ENCODE measurements at places on chromosomes 13 and 19. TPM values are rescaled to one million over a fixed set of nuclear protein-coding genes. Genes with fewer than 3 reads are reported as not detected.

DNA sequence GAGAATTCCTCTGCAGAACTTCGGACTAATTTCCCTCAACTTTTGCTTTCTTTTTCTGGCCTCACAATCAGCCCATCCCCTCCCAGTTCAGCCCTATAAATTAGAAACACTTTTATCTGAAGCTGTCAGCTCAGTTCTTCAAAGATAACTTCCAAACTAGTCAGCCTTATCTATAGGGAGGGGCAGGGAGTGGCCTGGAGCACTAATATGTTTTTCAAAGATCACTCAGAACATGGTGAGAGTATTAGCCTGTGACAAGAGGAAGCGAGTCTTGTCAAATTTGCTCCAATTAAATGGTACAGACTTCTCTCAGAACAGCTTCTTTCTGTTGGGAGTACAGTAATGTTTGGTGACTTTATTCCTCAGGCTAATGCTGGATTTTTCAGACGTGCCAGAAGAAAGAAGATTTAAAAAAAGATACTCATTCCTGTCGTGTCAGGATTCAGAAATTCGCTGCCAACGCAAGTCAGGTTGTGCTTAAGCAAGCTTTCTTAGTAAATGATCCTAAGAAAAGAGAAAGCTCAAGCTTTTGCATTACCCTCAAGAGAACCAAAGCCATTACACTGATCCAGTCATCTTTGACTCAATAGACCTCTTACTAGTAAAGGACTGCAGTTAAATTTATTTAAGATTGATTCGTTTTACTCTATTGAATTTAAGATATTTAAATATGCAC is 1033.6 kb downstream of the SLITRK5 start:
- DNase-seq, result no peak

- no peak for DNase-seq
Measured at GRCh38 chr19:4443966-4444764, 13.4 kb downstream of the UBXN6 start.

GRCh38 chr13:84844473-84844872 is 954.7 kb downstream of the SLITRK6 start:
- no peak for DNase-seq

DNA sequence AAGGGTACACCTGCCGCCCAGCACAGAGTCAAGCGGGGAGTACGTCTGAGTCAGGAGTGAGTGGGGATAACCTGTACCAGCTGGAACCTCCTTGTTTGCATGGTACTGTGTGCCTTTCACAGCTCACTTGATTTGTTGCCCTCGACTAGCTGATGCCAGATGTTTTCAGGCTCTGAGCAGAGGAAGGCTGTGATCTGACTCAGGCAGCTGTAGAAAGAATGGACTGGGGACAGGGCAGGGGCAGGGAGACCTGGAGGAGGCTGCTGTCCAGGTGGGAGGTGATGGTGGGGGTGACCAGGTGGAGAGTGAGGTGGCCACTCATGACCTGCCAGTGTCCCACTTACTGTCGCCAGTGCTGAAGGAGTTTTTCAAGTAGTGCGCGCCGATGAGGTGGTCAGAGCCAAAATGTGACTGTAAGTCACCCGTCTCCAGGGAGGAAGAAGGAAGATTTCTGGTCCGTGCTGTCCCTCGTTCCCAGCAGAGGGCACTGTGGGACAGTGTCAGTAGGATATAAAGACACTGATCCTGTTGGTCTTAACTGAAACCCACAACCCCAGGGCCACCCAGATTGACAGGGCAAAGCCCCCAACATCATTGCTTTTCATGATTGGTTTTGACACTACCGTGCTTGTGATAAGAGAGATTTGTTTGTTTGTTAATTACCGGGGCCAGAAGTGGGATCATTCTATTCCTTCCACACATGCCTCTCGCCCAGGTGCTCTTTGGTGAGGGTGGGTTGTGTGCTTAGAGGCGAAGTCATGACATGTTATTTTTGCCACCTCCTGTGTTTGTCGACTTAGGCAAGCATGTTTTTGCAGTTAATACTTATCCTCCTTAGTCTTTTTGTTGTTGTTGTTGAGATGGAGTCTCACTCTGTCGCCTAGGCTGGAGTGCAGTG is 128.4 kb downstream of the DPF1 start:
- DNase-seq, result peak; percentile 69

DNA sequence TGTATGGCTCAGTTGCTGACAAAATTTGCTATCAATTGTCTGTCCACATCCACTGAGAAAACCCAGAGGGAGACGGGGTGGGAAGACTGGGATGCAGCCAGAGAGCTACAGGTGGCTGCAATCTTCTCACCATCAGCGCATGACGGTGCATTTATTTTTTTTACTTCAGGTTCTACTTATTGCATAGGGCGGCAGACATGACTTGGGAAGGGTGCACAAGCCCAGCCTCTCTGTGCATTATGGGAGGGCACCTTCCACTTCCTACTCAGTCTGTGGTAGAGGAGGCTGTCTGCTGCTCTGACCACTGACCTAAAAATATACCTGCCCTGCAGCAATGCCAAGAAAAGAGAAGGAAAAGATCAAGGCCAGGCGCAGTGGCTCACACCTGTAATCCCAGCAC is 73.1 kb downstream of the ABCC4 start:
- DNase-seq, result no peak

GRCh38 chr13:110824702-110825300 is 90.1 kb downstream of the ANKRD10 start:
- DNase-seq, result no peak

- no peak for DNase-seq
Measured at GRCh38 chr19:15671891-15672579, 852 bp upstream of the CYP4F12 start.

GRCh38 chr19:44943801-44944249 is 1.8 kb downstream of the APOC4 start:
- DNase-seq, result no peak

GRCh38 chr19:38700350-38700901 is 43.8 kb downstream of the CAPN12 start:
- DNase-seq, result no peak

DNA sequence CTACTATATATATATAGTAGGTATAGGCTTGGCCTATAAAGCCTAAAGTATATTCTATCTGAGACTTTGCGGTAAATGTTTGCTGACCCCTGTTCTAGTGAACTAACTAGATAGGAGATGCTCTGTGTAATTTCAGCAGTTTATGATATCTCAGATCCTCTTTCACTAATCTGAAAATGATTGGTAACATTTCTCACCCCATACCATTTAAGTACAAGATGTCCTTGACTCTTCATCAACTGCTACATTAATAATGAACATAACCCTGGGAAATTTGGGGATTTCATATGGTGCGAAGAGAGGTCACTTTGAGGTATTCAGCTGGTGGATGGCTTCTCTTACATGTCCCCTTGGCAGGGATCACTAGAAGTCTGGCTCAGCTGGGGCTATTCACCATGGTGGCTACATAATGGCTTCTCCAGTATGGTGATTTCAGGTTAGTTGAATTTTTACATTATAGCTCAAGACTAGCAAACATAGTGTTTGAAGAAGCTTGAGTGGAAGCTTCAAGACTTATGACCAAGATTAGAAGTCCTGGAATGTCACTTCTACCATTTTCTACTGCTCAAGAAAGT is 103.6 kb upstream of the MYCBP2 start:
- no peak for DNase-seq

DNA sequence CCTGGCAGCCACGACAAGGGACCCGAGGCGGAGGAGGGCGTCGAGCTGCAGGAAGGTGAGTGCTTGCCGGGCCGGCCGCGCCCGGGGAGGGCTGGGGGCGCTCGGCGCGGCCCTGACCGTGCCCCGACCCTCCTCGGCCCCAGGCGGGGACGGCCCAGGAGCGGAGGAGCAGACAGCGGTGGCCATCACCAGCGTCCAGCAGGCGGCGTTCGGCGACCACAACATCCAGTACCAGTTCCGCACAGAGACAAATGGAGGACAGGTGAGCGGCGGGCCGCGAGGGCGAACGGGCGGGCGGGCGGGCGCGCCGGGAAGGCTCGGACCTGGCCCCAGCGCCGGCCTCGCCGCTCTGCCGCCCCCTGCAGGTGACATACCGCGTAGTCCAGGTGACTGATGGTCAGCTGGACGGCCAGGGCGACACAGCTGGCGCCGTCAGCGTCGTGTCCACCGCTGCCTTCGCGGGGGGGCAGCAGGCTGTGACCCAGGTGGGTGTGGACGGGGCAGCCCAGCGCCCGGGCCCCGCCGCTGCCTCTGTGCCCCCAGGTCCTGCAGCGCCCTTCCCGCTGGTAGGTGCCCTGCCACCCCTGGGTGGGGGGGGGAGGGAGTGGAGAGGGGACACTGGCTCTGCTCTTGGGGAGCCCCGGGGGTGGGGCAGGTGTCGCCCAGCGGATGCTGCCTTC is 816 bp downstream of the USF2 start:
- DNase-seq, result peak; percentile 79

DNA sequence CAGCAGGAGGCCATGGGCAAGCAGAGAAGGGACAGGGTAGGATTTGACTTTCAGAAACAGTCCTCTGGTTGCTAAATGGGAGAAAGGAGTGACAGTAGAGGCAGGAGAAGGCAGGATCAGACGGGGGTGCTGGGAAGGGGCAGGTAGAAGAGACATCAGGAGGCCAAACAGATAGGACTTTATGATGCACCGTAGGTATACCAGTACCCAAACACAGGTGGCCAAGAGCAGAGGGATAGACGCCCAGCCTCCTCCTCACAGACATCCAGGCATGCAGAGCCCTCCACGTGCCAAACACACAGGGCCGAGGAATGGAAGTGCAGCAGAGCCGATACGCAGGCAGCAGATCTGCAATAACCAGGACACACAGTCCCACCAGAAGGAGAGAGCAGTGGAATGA is 1.3 kb upstream of the AXL start:
- no peak for DNase-seq

GRCh38 chr19:55071129-55071502 is 4.6 kb upstream of the EPS8L1 start:
- peak; percentile 58 for DNase-seq

GRCh38 chr19:56393119-56394012 is at the start of gene ZNF582:
Gene ZNF582, minus strand, starts transcription at chr19:56393534. Its CDS starts 1,782 bp downstream, at chr19:56391752.
- DNase-seq, result peak; percentile 96

- no peak for DNase-seq
Measured at GRCh38 chr13:75258159-75258782, 223.7 kb downstream of the TBC1D4 start.

- no peak for DNase-seq
Measured at GRCh38 chr19:10686661-10687517, 14.3 kb upstream of the QTRT1 start.

DNA sequence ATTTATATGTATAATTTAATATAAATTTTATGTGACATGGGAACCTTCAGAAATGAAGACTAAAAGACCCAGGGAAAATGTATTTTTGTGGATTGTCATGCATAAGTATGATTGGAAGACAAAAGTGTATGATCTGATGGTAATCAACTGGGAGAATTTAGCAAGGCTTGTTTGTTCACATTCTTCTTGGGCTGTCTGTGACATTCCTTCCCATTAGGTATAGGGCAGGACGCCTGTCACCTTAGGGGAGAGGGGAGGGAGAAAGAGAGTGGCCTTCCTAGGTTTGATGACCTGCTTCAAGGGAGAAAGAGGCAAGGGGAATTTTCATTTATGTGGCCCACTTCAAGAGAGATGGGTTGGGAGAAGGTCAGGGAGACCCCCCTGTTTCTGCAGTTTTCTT is 22.4 kb downstream of the PIBF1 start:
- DNase-seq, result no peak

DNA sequence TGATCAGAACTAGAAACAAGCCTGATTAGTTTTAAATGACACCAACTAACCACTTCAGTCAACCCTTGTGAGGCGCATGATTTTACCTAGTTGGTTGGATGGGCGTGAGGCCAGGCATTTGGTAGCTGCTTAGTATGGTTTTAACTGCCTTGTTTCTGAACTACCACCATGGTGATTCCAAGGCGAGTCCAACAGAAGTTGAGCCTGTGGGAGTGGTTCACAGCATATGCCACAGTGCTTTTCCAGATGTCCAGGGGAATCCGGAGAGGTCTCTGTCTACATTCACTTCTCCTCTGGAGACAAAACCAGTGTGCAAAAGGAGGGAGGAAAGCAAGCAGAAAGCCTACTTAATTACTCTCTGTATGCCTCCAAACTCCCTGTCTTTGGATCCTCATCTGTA is 524.1 kb downstream of the GPC6 start:
- DNase-seq, result no peak

CLEC17A gene
- total RNA-seq, result not detected

TLE6 gene
- total RNA-seq, result 1.6 TPM

OSCAR gene
- 0.15 TPM for total RNA-seq

ZNF304 gene
- 9.0 TPM for total RNA-seq

FDX2 gene
- total RNA-seq, result 5.5 TPM

CDC16 gene
- total RNA-seq, result 81.6 TPM

TEAD2 gene
- not detected for total RNA-seq

LILRB5 gene
- total RNA-seq, result not detected

THSD8 gene
- 27.0 TPM for total RNA-seq

GFY gene
- not detected for total RNA-seq

RNASEH2B gene
- total RNA-seq, result 179 TPM

NR2F6 gene
- 3.8 TPM for total RNA-seq

PROZ gene
- 0.19 TPM for total RNA-seq
